Renal cortex interstitium (tissue), 15 donors: ENCODE measurements at places on chromosomes 11 and 22. TPM values are rescaled to one million over a fixed set of nuclear protein-coding genes. Genes with fewer than 3 reads are reported as not detected.

DNA sequence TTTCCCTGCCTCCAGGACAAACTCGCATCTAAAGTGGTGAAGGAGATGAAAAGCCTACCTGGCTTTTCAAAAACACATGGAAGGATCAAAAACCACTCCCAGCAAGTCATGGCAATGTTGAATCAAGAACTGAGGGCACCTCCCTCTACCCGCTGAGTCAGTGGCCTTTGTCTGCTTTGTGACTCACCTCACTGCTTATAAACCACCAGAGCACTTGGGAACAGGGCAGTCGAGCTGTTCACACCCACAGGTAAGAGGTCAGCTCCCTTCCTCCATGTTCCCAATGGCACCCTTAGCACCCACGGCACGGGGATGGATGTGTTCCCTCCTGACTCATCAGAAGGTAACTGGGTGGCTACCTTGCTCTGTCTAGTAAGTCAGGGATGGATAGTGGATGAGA lies 21.7 kb downstream of the TENM4 start:
- no peak for DNase-seq

The OR9Q1 gene
- polyA plus RNA-seq = not detected

DNA sequence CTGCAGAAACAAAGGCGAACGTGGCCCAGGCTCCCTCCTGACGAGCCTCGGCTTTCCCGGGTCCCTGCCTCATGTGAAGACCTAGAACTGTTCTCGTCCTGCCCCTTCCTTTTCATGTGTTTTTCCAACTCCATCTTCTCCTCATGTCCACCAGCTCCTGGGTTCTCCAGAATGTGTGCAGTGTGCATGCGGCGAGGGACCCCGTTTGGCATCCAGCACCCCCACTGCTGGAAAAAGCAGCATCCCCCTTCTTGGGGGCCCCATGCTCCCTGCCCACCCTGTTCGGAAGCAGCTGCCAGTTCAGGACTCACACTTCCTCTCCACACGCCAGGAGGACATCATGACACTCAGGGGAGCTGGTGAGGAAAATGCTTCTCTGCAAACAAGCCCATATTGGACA lies 313.5 kb downstream of the BRD1 start:
- no peak for DNase-seq

The SCT gene
- 2.0 TPM for polyA plus RNA-seq

The NCAM1 gene
- polyA plus RNA-seq = 72.5 TPM

- no peak for DNase-seq
These were observed 133.0 kb upstream of the C11orf58 start for GRCh38 chr11:16605389-16605893.

DNA sequence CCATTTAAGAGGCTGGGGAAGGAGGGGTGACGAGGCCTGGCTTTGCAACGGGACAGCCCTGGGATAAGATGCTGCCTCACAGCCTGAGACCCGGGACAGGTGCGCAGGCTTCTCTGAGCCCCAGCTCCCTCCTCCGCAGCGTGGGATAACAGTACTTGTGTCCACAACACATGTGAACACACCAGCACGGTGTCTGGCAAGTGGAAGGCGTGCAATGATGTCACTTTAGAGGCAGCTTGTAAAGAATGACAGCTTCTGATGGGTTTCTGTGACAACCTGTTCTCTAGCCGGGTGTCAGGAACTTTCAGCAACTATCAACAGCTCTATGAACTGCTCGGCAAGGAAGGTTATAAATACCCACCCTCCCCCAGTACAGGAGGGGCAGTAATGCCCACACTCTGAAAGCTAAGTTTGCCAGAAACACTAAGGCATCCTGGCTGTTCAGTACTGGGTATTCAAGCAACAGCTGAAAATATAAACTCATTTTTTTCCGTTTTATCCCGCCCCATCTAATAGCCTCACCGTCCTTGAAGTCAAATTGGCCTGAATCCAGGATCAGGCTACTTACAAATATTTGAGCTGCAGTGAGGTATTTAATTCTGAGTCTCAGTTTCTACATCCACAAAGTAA lies 59.7 kb downstream of the MYH9 start:
- no peak for DNase-seq

The RTN4R gene
- 4.6 TPM for polyA plus RNA-seq

- DNase-seq = no peak
These were observed 341.5 kb downstream of the SHANK2 start for GRCh38 chr11:70910835-70911234.

DNA sequence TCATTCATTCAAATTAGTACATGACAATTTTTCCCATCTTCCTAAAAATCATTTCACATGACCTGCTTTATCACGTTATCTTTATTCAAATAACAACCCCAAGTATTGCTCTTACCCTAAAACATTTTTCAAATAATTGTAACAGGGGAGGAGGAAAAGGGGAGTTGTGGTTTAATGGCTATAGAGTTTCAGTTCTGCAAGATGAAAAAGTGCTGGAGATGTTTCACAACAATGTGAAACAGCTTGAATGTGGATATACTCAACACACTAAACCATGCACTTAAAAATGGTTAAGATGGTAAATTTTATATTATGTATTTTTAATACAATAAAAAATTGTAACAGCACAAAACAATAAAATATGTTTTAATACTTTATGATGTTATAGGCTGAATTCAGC lies 161.6 kb upstream of the GUCY1A2 start:
- DNase-seq = no peak

DNA sequence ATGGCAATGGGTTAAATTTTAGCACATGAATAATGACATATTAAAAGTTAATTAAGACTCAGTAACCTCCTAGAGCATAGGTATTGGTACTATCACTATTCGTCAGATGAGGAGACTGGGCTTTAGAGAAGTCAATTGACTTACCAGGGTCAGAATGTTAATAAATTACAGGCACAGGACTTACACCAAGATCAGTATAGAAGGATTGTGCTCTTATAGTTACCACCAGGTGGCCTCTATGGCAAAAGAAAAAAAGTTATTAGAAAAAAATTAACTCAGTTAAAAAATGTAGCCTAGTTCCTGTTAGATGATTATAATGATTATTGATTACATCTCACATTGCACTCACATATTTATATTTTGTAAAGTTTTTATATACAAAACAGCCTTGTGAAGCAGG lies 1163.7 kb downstream of the FAM181B start:
- no peak for DNase-seq

DNA sequence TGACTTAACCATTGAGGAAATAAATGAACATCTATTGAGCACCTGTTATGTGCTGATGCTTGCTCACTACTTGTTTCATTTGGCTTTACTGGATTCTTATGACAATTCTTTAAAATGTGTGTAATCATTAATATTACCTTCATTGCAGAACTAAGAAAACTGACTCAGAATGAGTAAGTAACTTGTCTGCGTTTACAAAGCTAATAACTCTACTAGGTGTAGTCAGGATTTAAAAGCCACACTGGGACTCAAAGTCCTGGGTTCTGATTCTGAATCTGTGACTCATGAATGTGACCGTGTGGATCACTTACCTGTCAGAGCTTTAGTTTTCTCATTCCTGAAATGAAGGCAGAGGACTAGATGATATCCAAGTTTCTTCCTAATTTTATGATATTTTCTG lies 23.4 kb upstream of the KIRREL3 start:
- no peak for DNase-seq

The NEAT1 gene
- 268 TPM for polyA plus RNA-seq

The MGAT3 gene
- 33.3 TPM for polyA plus RNA-seq

DNA sequence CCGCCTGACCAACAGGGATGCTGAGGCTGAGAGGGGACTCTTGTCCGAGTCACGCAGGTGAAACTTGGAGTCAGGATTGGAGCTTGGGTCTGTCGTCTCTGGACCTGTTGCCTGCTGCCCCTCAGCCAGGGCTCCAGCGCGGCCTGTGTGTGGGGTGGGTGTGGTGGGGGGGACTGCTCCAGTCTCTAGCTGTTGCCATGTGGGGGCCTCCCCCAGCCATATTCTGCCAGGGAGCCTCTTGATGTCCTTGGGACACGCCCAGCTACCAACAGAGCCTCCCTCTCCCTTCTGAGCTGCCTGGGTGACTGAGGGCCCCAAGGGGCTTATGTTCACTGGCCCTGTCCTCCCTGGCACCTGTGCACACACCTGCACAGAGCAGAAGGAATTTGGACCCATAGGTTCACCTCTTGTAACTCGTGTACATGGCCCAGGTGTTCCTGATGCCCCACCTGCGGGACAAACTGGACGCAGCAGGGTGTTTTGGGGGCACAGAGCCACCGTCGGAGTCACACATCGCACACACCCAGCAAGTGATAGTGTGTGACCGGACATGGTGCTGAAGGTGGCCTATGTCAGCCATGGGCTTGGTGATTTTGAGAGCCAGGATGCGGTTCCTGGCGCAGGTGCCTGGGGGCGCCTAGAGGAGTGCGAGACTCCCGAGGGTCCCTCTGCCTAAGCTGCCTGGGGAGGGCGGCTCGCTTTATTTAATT lies 252.3 kb downstream of the TBC1D22A start:
- no peak for DNase-seq

- DNase-seq = no peak
These were observed 536.6 kb downstream of the SOX6 start for GRCh38 chr11:15819679-15820286.

DNA sequence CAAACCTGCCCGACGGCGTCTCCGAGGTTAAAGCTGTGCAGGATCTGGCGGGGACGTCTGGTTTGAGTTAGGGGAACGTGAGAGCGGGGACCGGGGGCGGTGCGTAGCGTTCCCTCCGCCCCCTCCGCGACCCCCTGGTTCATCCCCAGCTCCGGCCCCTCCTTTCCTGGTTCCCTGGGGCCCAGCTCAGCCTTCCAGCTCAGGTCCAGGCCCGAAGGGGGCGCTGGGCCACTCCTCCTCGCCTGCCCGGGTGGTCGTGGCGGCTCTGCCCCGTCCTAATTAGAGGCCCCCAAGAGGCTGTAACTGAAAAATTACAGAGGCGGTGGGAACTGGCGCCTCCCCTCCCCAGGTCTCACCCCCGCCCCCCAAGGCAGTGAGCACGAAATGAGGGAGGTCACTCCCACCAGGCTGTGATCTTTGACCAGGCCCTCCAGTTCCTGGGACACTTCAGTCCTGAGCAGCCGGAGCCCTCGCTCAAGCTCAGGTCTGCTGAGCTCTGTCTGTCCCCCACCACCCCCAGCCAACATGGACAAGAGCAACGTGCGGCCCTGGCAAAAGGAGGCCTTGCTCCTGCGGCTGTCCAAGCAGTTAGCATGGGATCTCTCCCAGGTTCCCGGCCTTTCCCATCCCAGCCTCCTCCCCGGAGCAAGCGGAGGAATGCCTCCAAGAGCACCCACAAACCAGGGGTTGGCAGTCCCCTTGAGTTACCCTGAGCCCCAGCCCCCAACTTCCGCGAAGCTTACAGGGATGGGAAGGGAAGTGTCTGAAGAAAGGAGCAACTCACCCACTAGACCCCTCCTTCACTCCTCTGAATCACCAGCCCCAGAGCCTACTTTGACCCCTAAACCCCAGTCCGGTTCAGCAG lies 3.3 kb downstream of the CD248 start:
- DNase-seq = no peak

GRCh38 chr22:31173386-31174145 lies 13.6 kb downstream of the RNF185 start:
- DNase-seq = no peak

DNA sequence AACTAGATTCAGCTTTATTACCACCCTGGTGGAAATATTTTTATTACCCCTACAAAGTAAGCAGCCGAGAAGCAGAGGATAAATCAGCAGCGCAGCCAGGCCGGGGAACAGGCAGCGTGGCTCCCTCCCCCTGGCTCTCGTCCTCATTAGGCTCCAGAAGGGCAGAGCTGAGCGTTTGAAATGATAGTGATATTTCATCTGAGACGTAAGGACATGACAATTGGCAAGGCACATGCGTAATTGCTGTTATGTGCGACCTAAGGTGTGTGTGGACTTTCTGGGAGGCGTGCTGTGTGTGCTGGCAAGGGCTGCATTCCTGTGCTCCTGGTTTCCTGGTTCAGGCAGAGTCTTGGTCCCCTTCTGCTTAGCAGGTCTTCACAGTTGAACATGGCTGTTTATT lies 247.8 kb downstream of the TBC1D22A start:
- DNase-seq = no peak

The TRIM5 gene
- 38.4 TPM for polyA plus RNA-seq

DNA sequence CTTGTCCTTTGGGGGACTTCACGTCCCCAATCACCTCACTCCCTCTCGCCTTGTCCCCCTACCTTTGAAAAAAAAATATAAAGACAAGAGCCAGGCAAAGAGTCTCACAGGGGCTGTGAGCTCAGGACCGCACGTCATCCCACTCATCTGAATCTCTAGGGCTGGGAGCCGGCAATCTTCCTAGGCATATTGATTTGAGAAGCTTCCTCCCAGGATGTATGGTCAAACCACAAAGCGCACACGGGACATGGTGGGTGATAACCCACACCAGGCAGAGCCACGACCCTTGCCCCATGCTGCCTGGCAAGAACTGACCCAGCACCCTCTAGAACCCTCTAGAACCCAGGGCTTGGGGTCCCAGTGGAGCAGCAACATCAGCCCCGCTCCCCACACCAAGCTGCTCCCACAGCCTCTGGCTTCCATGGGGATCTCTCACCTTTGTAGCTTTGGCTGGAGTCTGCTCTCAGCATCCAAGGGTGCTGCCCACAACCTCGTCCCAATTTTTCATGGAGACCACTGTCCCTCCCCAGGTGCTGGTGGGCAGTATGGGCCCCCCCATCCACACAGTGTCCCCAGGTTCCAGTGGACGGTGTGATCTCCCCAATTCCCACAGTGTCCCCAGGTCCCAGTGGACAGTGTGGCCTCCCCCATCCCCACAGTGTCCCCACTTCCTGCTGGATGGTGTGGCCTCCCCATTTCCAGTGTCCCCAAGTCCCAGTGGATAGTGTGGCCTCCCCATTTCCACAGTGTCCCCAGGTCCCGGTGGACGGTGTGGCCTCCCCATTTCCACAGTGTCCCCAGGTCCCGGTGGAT lies 85.2 kb upstream of the FGF3 start:
- DNase-seq = no peak

DNA sequence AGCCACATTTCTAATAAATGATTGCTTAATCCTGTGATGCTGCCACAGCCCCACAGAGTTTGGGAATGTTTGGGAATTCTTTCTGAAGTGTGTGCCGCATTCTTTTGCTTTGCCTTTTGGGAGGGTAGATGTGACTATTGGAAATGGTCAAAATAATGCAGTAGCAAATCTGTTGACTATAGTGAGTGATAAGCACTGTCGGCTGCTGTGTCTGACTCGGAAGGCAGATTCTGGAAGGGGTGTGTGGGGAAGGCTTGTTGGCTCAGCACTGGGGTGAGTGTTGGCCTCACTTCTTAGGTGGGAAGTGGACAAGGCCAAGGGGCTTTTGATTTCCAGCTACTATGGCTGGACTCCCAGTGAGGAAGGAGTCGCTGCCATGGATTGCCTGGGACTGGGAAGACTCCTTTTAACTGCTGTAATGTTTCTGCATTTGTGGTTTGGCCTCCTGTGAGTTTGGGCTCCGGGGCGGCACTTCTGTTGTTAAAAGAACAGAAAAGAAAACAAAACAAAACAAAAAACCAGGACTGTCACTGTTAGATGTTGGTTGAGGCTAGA lies 20.1 kb downstream of the ZBTB16 start:
- DNase-seq = no peak

The MS4A6E gene
- not detected for polyA plus RNA-seq

The SLC17A6 gene
- 0.03 TPM for polyA plus RNA-seq

- no peak for DNase-seq
These were observed 253.8 kb upstream of the CNTN5 start for GRCh38 chr11:98766903-98767302.

The SMIM35 gene
- polyA plus RNA-seq = 0.11 TPM
